ENCODE measurements at places on chromosomes 13 and 19.

GRCh38 chr19:17329366-17330261 is 5.0 kb downstream of the ANO8 start:
- DNase-seq: no peak

DNA sequence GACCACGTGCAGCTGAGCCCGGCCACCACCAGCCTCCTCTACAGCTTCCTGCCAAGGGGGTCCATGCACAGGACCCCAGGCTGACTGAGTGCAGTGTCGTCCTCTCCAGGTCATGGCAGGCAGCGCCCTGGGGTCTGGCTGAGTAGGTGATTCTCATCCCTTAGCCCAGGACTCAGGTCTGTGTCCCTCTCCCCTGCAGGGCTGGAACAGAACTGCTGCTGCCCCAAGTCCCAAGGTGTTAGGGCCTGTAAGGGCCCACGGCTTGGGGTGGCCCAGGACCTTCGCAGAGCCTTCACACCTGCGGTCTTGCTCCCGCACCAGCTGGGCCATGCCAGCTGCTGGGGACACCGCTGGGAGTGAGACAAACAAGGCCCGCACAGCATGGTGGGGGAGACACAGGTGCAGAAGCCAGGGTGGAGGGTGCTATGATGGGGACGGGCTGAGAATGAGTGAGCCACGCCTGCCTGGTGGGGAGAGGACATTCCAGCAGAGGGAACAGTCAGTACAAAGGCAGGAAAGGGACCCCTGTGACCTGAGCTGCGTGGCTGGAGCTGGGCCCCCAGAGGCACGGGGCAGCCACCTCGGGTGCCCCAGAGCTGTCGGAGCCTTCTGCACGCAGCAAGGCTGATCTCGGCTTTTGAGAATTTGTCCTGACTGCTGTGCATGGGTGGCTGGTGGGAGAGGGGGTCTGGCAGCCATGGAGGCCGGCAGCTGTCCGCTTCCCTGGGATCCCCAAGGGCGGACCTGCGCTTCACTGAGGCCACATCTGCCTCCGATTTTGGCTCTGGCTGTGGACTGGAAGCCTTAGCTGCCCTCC is 11.9 kb downstream of the PLEKHF1 start:
- DNase-seq: no peak

- DNase-seq: no peak
These were observed 26.8 kb downstream of the SKA3 start for GRCh38 chr13:21149568-21149967.

DNA sequence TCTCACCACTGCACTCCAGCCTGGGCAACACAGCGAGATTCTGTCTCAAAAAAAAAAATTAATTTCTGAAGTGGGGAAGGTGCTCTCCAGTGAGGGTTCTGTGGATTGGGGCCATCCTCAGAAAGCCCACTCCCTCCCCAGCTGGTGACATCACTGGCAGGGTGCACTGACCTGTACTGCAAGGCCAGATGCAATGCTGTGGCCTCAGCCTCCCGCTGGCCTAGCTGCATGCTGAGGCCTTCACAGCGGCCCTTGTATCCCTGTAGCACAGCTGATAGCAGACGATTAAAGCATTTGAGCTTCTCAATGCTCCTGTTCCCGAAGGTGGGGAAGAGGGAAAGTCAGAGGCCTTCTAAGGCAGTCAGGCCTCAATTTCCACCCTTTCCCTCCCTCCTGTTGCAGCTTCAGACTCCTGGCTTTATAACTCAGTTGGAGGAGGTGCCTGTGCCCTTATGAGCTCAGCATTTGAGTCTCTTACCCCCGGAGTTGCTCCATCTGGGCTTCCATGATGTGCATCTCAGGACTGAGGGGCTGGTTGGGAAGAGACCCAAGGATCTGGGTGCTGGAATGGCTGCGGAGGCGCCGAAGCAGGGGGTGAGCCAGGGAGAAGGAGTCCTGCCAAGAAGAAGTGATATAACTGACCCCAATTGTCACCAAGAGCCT is 5.3 kb downstream of the USHBP1 start:
- DNase-seq: no peak

- DNase-seq: no peak
These were observed 2.4 kb downstream of the SMIM24 start for GRCh38 chr19:3477951-3478350.

DNA sequence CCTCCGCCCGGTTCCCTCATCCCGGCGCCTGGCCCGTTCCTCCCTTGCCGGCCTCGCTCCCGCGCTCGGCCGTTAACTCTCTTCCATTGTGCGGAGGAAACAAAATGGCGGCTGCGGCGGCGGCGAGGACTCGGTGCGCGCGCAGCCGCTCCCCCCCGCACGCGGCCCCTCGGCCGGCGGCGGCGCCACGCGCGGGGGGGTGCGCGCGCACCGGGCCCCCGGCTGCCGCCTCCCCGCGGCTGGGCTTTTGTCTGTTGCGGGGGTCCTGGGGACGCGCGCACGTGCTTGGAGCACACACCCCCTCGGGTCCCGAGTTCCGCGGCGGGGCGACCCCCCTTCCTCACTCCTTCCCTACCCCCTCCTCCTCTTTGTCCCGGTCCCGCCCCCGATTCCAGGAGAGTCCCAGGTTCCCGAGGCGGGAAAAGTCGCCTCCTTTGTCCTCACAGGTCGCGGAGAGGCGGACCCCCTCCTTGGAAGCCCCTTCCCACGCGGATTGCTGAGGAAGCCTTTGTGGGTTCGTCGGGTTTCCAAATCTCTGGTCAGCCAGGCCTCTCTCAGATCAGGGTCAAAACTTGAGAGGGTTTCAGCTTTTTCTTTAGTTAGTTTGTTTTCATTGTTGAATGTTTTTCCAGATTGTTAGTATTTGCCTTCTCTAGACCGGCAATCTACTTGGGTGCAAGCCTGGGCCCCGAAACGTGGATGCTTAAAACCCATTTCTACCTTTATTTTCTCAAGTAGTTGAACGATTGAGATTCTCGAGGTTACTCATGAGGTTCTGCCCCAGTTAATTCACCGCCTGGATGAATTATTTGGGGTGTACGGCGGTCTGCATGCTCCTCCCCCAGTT is 687 bp downstream of the ILF3 start:
- DNase-seq: no peak

- DNase-seq: no peak
These were observed 442.3 kb downstream of the FGF9 start for GRCh38 chr13:22112956-22113745.

DNA sequence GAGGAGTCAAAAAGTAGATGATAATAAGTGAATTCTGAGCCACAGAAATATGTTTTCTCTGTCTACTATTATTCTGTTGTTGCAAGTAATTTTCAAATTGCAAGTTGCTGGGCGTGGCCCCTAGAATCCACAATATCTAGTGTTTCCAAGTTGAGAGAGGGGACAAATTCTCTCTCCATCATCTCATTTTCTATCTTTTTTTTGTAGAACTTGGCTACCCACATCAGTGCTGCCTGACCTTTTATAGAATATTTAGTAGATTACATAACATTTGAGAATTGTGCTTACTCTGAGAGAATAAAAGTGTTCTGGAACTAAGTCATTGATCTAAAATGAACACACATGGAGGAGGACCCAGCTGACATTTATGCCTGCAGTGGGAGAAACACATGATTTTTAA is 110.9 kb upstream of the CSNK1A1L start:
- DNase-seq: no peak

DNA sequence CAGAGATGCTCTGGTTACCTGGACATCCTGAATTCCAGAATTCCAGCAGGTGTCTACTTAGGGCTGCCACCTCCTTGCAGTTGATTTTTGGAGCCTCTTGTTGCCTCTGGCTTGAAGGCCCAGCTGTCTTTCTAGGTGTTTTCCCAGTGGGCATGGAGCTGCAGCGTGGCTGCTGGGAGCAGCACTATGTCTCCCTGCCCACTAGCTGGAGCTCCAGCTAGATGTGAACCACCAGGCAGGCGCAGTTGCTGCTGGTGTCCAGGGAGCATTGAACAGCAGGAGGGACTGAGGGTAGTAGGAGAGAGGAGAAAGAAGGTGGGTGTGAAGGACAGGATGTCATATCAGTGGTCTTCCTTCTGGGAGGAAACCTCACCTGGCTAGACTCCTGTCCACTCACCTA is 9.9 kb upstream of the SELENOW start:
- DNase-seq: no peak

All from GM12864 (cell line).